Pancreas (tissue), 10 donors: ENCODE measurements at places on chromosomes 4 and X.
A peak's percentile ranks its signal among the peaks of the same experiment; 100 is the strongest.

DNA sequence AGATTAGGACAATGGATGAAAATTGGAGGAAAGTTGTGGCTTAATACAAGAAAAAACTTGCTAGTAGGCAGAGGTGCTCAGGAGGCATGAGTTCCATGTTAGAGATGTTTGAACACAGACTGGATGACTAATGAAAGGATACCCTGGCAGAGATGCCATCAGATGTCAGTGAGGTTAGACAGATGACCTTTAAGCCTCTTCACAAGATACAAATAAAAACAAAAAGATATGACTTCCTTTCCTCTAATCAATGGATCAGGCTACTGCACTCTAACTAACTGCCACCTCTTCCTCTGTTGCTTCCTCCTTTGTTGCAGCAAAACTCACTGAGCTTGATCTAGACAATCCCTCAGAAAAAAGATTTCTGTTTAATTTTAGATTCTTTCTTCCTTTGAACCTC lies 14.7 kb downstream of the STAP1 start:
- DNase-seq = no peak

DNA sequence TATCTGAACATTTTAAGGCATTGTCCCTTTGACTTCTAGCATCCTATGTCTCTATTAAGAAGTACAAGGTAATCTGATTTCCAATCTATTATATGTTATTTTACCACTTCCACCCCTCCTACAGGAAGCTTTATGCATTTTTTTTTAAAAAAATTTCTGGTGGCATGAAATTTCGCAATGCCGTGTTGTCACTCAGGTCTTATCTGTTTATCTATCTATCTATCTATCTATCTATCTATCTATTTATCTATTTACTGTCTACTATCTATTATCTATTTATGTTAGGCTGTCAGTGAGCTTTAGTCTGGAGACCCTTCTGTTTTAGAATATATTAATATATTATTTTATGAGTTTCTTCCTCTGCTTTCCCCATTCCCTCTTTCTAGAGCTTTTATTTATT lies 125.3 kb upstream of the FAM9C start:
- DNase-seq = no peak

GRCh38 chrX:63930140-63930539 lies 145.1 kb upstream of the ARHGEF9 start:
- DNase-seq = peak; percentile 12

GRCh38 chrX:32687379-32687778 lies 524.0 kb downstream of the DMD start:
- no peak for DNase-seq

DNA sequence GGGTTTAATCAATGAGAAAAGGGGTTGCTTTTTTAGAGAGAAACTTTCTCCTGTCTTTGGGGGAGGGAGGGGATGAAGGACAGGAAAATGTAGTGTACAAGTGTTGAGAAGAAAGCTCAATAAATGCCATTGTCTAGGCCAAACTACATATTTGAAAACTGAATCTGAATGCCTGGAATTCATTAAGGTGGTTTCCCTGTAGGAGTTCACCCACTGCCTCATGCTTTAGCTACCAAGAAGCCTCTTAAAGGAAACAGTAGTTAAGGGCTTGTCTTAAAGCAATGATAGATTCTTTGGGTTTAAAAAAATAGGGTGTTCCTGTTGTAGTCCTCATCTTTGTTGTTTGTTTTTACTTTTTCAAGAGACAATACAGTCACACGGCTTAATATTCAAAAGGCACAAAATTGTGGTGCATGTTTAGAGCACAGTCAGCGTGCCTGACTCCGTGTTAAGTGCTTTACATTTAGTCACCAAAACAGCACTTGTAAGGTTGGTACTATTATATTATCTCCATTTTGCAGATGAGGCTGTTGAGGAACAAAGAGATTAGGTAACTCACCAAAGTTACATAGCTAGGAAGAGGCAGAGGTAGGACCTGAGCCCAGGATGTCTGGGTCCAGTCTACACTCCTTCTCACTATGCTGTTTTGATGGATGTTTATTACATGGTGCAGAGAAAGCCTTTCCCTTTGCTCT lies 46.0 kb downstream of the FNIP2 start:
- no peak for DNase-seq

DNA sequence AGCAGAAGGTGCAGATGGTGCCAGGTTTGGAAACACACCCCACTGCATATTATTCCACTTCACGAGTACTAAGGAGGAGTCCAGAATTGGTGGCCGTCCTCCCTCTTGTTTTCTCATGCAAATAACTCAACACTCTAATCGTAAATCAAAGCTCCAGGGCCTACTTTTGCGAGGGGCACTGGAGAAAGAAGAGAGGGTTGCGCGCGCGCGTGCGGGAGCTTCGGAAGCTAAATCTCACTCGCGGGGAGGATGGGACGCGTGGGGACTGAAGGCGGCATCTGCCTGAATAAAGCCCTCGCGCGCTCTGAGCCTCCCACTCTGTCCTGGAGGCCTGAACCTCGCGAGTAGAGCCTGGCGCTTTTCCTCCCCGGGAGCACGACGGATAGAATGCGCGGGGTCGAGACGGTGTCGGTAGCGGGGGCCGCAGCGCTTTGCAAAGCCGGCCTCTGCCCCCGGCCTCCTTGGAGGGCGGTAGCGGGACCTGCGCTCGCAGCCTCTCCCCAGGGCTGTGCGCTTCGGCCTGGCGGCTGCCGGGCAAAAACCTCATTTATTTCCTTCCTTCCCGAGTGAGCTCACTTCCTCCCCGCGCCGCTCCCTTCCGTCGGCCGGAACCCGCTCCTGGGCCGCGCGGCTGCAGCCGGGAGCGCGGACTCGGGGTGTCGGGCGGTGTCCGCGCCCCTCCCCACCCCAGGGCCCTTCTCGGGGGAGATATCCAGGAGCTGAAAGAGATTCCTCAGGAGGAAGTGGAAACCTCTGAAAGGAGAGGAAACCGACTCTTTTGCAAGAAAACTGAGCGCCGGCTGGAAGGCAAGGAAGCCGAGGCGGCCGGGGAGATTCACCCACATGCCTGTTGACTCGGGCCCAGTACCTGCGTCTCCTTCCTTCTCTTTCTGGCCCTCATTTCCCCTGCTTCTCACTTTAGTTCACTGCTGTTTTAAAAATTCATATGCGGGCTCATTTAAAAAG lies 20.7 kb downstream of the HAND2 start:
- DNase-seq = no peak

- no peak for DNase-seq
Measured at GRCh38 chr4:31662951-31663350, 942.8 kb downstream of the PCDH7 start.

DNA sequence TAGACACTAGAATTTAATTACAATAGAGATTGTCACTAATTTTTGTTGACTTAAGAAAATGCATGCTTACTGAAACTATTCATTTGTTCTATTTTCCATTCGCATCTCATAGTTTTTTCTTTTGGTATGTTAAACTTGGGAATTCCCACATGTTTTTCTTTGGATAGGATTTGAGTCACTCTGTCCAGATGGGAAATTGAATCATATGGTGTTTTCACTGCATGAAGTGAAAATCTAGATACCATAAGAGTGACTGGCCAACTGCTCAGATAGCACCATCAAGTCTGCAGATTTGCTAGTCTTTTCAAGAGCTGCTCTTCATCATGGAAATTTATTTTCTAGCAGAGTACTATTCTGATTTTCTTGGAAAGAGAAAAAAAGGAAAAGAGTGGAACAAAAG lies 172.6 kb downstream of the FAM47B start:
- no peak for DNase-seq

DNA sequence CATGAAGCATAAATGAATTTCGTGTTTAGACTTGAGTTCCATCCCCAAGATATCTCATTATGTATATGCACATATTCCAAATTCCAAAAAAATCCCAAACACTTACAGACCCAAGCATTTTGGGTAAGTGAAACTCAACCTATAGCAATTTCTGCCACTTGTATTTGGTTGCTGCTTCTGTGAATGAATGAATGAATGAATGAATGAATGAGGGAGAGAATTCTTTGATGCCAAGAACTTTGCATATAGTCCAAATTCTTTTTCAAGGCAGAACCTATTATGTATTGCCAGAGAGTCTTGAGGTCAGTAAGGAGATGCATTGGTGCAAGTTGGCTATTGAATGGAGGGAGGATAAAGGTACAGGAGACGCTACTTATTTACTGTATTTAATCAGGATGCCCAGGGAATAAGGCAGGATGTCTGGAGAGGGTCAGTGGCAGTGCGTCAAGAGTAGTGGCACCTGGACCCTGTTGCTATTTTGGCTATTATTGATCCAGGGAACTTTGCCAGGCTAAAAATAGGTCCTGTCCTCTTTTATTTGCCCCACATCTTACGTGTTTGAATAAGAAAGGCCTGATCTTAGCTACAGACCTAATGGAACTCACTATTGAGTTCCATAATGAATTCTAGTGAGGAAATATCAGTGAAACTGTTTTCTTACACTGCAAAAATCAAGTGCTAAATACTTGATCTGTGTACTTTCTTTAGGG lies 33.9 kb downstream of the ANAPC4 start:
- DNase-seq = no peak

- DNase-seq = no peak
Measured at GRCh38 chrX:48703228-48703627, 6.7 kb downstream of the SUV39H1 start.

DNA sequence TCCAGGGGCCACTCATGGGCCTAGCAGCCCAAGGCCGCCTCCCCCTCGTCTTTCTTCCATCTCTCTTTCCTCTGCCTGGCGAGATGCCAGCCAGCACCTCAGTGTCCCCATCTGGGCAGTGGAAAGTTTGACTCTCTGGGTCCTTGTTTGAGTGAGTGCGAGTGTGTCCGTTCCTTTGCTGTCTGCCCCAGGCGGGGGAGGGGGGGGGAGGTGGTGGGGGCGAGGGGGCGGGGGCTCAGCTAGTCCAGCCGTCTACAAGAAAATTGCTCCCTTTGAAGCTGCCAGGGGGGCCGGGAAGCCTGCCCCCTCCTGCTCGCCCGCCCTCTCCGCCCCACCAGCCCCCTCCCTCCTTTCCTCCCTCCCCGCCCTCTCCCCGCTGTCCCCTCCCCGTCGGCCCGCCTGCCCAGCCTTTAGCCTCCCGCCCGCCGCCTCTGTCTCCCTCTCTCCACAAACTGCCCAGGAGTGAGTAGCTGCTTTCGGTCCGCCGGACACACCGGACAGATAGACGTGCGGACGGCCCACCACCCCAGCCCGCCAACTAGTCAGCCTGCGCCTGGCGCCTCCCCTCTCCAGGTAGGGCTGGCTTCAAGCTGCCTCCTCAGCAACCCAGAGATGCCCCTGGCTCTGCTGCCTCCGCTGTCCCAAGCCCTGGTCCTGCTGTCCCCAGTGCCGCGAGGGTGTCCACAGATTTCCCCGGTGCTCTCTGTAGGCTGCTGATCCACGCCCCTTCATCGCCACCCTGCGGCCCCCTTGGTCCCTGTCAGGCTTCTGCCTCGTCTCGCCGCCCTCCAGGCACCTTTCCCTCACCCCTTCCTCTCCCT lies at the start of gene BGN:
Gene BGN, plus strand, starts transcription at position 440 of the 821 bp plus-strand sequence. CDS start 9,652 bp downstream, outside the sequence.
- no peak for DNase-seq

DNA sequence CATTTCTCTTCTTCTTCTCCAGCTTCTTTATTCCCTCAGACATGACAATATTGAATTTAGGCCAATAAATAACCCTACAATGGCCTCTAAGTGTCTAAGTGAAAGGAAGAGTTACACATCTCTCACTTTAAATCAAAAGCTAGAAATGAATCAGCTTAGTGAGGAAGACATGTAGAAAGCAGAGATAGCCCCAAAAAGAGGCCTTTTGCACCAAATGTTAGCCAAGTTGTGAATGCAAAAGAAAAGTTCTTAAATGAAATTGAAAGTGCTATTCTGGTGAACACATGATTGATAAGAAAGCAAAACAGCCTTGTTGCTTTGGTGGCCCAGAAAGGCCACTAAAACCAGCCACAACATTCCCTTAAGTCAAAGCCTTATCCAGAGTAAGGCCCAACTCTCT lies 146.2 kb upstream of the HHIP start:
- DNase-seq = no peak

DNA sequence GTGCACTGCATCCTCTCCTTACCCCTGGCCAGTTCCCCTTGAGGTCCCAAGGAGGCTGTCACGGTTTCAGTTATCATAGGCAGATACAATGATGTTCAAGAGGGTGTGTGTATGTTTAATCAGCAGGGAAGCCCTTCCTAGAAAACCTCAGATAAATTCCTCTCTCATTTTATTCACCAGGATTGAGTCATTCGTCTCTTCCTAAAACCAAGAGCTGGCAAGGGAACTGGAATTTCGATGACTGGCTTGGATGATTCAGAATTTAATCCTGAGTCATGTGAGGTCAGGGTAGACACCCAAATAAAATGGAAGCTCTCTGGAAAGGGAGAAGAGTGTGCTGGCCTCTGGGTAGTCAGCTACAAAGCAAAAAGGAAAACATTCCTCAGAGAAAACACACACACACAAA lies 106.2 kb upstream of the RAPGEF2 start:
- no peak for DNase-seq
